Pulmonary artery endothelial cell (primary cell): ENCODE measurements at places on chromosomes 3 and 15. TPM values are rescaled to one million over a fixed set of nuclear protein-coding genes. Genes with fewer than 3 reads are reported as not detected.

GRCh38 chr3:13011573-13012220 is 61.5 kb downstream of the IQSEC1 start:
- DNase-seq, result no peak

PRR20G gene
- not detected in 2 replicates for total RNA-seq

DNA sequence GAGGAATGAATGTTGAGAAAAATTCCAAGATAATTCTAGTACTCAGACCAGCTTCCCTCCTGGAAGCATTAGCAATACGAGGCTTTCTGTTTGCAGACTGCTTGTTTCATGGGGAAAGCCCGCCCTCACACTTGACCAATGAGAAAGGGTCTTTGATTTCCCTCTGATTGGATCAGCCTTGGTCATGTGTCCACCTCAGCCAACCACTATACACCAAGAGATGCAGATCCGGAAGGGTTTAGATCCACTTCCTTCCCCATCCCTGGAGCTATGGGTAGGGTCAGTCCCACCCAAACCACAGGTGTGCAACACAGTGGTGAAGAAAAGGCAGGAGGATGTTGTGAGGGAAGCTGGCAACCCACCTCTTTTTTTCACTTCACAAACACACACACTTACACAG is 154.7 kb downstream of the SV2B start:
- DNase-seq, result no peak

ZMYND10 gene
- total RNA-seq, result 0.13 and 0.35 TPM in 2 replicates

- DNase-seq, result no peak
Measured at GRCh38 chr3:162292409-162292808, 795.8 kb downstream of the OTOL1 start.

DNA sequence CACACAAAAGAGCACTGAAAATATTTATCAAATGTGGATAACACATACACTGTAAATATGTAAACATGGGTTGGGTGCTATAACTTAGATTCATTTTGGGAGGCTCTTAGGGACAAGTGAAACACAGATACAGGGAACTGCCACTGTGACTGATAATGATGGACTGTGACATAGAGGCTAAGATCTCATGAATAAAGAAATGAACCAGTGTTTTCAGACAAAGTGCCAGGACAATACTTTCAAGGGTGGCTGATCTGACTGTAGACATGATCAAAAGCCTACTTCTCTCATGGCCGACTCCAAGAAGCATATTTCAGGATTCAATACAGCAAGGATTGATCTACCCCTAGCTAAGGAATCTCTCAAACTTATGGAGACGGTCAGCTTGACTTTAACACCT is 353.8 kb downstream of the FGF12 start:
- DNase-seq, result no peak

GRCh38 chr15:68818769-68819494 is 1.8 kb downstream of the ANP32A start:
- DNase-seq, result no peak

FGD5 gene
- total RNA-seq, result 79.7 and 84.3 TPM in 2 replicates

DNA sequence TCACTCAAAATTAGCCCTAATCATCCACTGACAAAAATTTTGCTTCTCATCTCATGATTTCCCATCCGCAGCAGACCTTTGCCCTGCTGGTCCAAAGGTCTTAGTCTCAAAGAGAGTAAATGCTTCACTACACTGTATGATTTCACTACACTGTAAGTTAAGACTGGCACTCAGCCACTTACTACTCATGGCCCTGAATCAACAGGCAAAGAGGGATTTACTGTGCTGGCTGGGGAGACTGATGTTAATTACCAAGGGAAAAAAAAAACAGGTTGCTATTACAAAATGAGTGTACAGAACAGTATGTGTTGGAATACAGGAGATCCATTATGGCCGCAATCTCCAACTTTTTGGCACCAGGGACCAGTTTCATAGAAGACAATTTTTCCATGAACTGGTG is 214.8 kb downstream of the ZMAT3 start:
- DNase-seq, result no peak

FMN1 gene
- under 0.01 and 0.04 TPM in 2 replicates for total RNA-seq

VIPR1 gene
- 1.9 and 4.5 TPM in 2 replicates for total RNA-seq

CGNL1 gene
- total RNA-seq, result 43.8 and 50.1 TPM in 2 replicates

PTPN9 gene
- 21.3 and 24.8 TPM in 2 replicates for total RNA-seq
